Body of pancreas (tissue), 4 donors: ENCODE measurements at places on chromosomes 4 and X. TPM values are rescaled to one million over a fixed set of nuclear protein-coding genes. Genes with fewer than 3 reads are reported as not detected.

GRCh38 chrX:41655631-41656030 lies 33.1 kb upstream of the GPR34 start:
- no peak overlapping the region for H3K27ac ChIP-seq
- H3K27me3 ChIP-seq: no peaks in the 10 kb centered on the region
- H3K36me3 ChIP-seq: no peaks in the 10 kb centered on the region
- no peak overlapping the region for H3K4me3 ChIP-seq

DNA sequence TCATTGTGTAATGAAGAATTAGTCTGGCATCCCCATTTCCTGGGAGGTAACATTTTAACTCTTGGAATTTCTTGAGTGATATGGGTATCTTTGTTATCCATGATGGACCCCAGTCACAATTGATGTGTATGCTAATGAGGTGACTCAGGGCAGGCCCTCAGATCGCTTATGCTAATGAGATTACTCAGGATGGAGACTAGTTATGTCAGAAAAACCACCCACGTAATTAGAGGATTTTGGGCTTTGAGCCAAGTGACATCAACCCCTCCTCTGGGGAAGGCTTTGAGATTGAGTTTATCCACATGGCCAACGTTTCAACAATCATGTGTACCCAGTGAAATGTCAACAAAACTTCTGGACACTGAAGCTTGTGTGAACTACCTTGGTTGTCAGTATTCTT lies 772.7 kb downstream of the STPG2 start:
- no peak for DNase-seq
- no peaks in the 10 kb centered on the region for H3K27me3 ChIP-seq
- H3K4me1 ChIP-seq: no peaks in the 10 kb centered on the region
- no peaks in the 10 kb centered on the region for H3K36me3 ChIP-seq
- no peak overlapping the region for H3K4me3 ChIP-seq

- no peaks in the 10 kb centered on the region for H3K4me1 ChIP-seq
- no peak overlapping the region for H3K4me3 ChIP-seq
- H3K27ac ChIP-seq: no peak overlapping the region
- H3K27me3 ChIP-seq: no peaks in the 10 kb centered on the region
- H3K36me3 ChIP-seq: no peaks in the 10 kb centered on the region
- DNase-seq: no peak
These were observed 418.0 kb downstream of the SH2D1A start for GRCh38 chrX:124764354-124764753.

- DNase-seq: no peak
- peak overlapping the region; percentile 77 for H3K27ac ChIP-seq
- H3K4me1 ChIP-seq: peaks cover 14% of the 10 kb centered on the region
- no peaks in the 10 kb centered on the region for H3K36me3 ChIP-seq
- H3K27me3 ChIP-seq: no peaks in the 10 kb centered on the region
- no peak overlapping the region for H3K4me3 ChIP-seq
These were observed 18.6 kb downstream of the AFM start for GRCh38 chr4:73499996-73500765.

The PRKG2 gene
- 2.9 TPM for total RNA-seq

The RASL11B gene
- total RNA-seq: 1.8 TPM
